ENCODE measurements at places on chromosomes 6 and 20.

- DNase-seq, result no peak
Observed at GRCh38 chr6:17381424-17382147, 11.8 kb upstream of the CAP2 start.

DNA sequence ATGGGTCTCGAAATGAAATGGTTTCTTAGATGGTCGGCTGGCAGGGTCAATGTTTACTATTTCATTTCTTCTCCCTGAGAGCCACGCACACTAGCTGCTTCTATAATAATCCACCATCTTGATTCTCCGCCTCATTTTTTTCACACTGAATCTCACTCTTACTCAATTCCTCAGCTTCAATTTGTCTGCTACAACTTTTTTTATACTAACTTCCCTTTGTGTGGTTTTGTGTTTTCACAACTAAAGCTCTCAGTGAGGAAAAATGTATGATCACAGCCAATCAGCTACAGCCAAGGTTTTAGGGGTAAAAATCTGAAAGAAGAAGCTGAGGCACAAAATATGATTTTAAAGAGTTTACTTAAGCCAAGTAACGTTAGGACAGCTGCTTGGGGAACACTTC lies 1309.4 kb downstream of the EPHA7 start:
- no peak for DNase-seq

DNA sequence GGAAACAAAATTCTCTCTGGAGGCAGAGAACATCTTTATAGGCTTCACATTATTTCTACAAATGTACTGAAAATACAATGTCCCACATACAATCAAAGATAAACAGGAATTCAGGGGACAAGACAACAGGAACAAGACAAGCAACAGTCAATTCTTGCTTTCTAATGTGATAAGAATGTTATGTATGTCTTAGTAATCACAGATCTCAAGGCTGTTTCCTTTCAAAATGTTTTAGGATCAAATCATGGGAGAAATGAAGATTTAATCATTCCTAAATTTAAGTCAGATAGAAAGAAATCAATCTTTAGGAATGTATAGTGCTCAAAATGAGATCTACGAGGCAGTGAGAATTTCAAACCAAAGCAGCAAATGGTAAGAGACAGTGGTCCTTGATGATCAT lies 32.1 kb downstream of the NEDD9 start:
- DNase-seq, result no peak

GRCh38 chr20:39152126-39152525 lies 190.0 kb downstream of the DHX35 start:
- DNase-seq, result no peak

- no peak for DNase-seq
Observed at GRCh38 chr6:166341977-166342348, 382 bp downstream of the SFT2D1 start.

- DNase-seq, result no peak
Observed at GRCh38 chr6:37537548-37537947, 37.9 kb upstream of the CCDC167 start.

DNA sequence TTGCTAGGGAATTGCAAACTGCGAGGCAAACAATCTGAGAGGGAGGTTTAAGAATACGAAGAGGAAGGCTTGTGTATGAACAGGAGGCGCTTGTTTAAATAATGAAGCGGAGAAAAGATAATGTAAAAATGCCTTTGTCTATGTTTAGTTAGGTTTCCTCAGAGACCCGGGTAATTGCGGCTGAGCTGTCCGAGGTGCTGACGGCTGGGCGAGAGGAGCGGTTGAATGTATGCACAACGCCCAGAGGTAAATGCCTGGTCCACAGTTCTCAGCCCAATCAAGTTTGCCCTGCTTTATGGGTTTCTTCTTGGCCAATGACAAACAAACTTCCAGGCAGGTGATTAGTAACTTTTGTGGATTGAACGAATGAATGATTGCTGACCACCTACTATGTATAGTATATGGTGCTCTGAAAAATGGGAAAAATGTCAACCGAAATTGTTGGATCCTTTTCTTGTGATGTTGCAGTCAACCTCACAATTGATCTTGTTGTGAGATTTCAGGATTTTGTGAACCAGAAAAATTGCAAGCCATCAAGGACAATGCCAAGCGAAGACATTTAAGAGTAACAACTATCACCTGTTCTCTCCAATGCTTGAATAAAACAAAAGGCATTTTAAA lies 38.3 kb upstream of the SLC32A1 start:
- no peak for DNase-seq

Measured in activated CD8-positive, alpha-beta memory T cell treated with anti-CD3 and anti-CD28 coated beads for 48 hours (primary cell).